ENCODE measurements at places on chromosomes 2 and 18. TPM values are rescaled to one million over a fixed set of nuclear protein-coding genes. Genes with fewer than 3 reads are reported as not detected.

The GPR45 gene
- total RNA-seq: not detected

The MEP1B gene
- not detected for total RNA-seq

The FOXI3 gene
- not detected for total RNA-seq

The RBM43 gene
- 3.6 TPM for total RNA-seq

The HAAO gene
- total RNA-seq: 30.3 TPM

The FAM124B gene
- 0.78 TPM for total RNA-seq

The DNAJC27 gene
- 11.4 TPM for total RNA-seq

The CCBE1 gene
- total RNA-seq: 4.4 TPM

Data from body of pancreas (tissue), 4 donors.